ENCODE measurements at places on chromosomes 7 and 10.

DNA sequence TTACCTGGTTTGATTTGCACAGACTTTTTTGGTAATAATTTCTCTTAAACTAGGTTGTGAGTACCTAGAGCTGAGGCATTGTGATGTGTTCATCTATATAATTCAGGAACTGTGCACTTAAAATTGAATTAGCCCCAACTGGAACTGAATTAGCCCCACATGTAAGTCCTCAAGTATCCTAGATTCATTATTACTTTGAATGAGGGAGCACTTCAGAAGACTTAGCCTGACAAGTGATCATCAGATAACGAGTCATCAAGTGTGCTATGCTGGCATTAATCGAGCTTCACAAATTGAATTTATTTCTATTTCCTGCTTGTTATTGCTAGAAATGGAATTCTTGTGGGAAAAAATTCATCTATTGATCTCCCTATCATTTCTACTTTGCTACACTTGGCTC, 323.4 kb upstream of the SEMA3D start:
- DNase-seq: no peak

DNA sequence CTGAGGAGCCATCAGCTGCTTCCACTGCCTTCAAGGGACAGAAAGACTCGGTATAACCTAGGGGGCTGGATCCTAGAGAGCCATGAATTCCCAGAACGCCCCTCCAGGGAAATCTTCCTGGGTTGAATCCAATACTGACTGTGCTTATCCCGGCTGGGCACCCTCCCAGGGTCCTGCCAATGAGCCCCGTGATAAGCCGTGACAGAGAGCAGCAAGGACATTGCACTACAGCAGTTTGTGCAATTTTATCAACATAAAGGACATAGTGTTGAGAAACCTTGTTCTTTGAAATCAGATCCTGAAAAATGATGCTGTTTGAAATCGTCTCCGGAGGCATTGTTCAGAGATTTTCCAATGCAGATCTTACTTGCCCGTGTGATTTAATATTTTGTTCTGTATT, 18.8 kb downstream of the AKR1B1 start:
- no peak for DNase-seq

DNA sequence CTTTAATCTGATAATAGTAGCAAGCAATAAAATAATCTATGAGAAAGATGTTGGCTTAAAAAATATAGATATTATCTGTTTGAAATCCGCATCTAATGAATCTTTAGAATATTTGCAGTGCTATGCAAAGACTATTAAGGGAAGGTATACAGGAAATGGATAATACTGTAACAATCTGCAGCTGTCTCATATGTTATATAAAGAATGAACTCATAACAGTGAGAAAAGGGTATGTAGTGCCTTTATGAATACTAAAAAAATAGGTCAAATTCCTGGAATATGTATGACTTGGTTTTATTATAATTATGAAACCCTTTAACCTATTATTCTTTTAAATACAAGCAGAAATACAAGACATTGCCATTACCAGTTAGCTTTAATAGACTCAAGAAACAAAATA, 105.1 kb upstream of the GPR22 start:
- no peak for DNase-seq

- no peak for DNase-seq
Observed at GRCh38 chr10:115157357-115157756, 64.2 kb downstream of the ATRNL1 start.

GRCh38 chr7:155333346-155334234, 35.9 kb downstream of the INSIG1 start:
- no peak for DNase-seq

DNA sequence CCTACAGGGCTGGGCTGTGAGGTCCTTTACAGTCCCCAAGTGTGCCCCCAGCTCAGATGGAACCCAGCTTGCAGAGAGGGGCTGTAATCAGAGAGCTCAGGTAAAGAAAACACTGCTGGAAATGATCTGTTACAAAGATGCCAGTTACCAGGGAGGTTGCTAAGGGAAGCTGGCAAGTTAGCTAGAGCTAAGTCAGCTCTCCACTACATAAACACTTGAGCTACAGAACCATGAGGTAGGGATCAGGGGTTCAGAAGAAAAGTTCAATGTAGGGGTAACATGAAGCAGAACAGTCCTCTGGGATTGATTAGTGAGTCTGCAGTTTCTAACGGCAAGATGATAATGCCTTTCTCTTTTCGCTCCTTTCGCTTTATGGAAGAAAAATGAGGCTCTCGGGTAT, 53.1 kb upstream of the TM9SF3 start:
- no peak for DNase-seq

- no peak for DNase-seq
Observed at GRCh38 chr7:69269806-69270205, 328.5 kb upstream of the AUTS2 start.

GRCh38 chr7:106749165-106749564, 88.2 kb upstream of the CCDC71L start:
- DNase-seq: no peak

DNA sequence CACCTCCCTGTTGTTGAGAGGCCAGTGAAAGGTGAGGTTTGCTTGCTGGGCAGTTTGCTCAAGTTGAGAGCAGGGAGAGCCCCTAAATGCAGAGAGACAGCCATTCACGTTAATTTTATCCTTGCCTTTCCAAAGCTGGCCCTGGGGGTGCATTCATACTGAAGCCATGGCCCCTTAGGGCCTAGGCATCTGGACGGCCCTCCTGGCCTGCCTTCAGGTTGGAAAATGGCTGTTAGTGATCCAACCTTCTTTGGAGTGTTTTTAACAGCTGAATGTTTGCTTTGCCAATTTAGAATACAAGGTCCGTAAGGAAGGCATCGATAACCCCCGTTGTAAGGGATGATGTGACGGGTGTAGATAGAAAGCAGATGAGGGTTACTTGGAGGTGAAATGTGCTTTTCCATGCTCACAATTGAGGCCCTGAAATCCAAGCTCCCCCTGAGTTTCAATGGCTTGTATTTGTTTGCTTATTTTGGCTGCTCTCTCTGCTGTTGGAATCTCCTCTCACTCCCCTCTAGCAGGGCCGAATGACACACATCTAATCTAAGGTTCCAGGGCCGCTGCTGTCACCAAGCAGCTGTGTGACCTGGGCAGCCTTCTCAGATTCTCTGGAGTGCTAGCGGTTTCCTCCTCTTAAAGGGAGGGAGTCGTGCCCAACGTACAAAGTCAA, 171.6 kb upstream of the MKI67 start:
- DNase-seq: no peak

Data from brain pericyte (primary cell).